Vagina (tissue), 2 donors: ENCODE measurements at places on chromosomes 4 and X. TPM values are rescaled to one million over a fixed set of nuclear protein-coding genes. Genes with fewer than 3 reads are reported as not detected.

DNA sequence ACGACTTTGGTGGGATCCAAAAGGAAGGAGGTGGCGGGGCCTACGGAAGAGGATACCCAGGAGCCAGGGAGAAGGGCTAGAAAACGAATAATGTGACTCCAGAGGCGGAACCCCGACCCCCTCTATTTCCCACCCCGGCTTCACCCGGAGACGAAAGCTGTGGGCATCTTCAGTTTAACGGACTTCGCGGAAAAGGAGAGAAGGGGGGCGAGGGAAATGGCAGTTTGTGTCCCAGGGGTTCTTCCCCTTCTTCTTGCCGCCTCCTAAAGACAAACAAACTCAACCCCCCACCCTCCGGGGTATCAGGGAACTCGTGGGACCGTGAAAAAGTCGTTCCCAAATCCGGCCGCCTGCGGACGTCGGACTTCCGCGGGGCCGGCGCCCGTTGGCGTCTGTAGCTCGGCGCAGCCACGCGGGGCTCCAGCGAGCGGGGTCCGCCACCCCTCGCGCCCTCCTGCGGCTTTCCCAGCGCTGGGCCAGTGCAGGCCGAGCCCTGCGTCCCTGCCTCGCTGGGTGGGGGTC, 3.6 kb upstream of the LEF1 start:
- peak overlapping the region; percentile 75 for H3K27ac ChIP-seq
- no peaks in the 10 kb centered on the region for H3K36me3 ChIP-seq
- H3K4me3 ChIP-seq = peak overlapping the region; percentile 59
- H3K27me3 ChIP-seq = peaks cover 6% of the 10 kb centered on the region
- no peak for DNase-seq
- H3K4me1 ChIP-seq = peaks cover 22% of the 10 kb centered on the region

DNA sequence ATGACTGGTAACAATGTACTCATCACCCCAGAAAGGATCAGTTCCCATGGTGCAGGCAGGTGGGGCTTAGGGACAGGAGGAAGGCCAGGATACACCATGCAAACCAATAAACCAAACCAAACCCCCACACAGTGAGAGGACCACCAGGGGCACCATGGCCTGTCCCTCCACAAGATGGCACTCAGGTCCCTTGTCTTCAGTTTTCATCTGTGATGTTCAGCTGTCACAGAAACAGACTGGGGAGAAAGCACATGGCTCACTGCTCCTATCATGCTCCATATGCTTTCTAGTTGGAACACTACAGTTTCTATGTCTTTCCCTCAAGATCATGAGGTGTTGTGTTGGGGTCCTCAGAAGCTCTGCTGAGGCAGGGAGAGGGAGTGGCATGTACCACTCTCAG, 10.1 kb downstream of the HS3ST1 start:
- no peak overlapping the region for H3K27ac ChIP-seq
- no peaks in the 10 kb centered on the region for H3K27me3 ChIP-seq
- no peaks in the 10 kb centered on the region for H3K4me1 ChIP-seq
- DNase-seq = no peak
- no peaks in the 10 kb centered on the region for H3K36me3 ChIP-seq

- H3K27ac ChIP-seq = no peak overlapping the region
- no peak overlapping the region for H3K4me3 ChIP-seq
- no peaks in the 10 kb centered on the region for H3K27me3 ChIP-seq
- no peaks in the 10 kb centered on the region for H3K4me1 ChIP-seq
These were observed 28.7 kb downstream of the RAB28 start for GRCh38 chr4:13455411-13455810.

- DNase-seq = no peak
- no peaks in the 10 kb centered on the region for H3K36me3 ChIP-seq
- H3K4me3 ChIP-seq = no peak overlapping the region
- no peaks in the 10 kb centered on the region for H3K4me1 ChIP-seq
These were observed 33.3 kb downstream of the CORIN start for GRCh38 chr4:47804598-47804997.

DNA sequence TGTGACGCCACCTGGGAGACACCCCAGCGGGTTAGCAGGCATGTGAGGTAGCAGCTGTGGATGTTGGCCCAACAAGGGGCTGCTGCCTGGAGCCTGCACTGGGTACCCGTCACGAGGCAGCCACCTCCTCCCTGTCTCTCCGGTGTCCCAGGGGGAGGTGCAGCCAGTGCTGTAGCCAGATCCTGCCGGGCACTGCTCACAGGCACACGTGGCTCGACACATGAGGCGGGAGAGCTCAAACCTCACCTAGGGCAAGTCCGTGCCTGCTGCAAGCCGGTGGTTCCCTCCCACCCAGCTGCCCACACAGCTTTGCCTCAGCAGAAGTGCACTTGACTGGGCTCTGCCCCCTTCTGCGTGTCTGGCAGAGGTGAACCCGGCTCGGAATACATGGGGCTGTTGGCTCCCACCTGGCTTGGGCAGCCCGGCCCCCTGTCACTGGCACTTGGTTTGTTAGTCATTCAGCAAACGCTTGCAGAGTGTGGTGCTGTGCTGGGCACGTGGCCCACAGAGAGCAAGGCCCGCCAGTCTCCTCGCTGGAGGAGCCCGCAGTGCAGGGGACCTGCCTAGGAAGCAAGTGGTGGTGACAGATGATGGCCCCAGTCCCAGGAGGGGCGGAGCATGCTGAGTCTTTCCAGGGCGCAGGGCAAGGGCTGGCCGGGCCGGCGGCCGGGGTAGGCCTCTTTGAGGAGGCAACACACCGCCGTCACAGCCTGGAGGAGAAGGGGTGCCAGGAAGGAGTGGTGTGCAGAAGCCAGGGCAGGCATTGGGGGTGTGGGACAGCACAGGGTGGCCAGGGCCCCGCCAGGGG, 10.1 kb upstream of the SH3TC1 start:
- peaks cover 75% of the 10 kb centered on the region for H3K4me1 ChIP-seq
- H3K27ac ChIP-seq = peak overlapping the region; percentile 71
- DNase-seq = no peak
- H3K36me3 ChIP-seq = no peaks in the 10 kb centered on the region

GRCh38 chr4:145909773-145910172, 28.9 kb downstream of the ZNF827 start:
- no peaks in the 10 kb centered on the region for H3K36me3 ChIP-seq
- H3K4me1 ChIP-seq = peaks cover 22% of the 10 kb centered on the region

GRCh38 chr4:73139245-73139644, 69.7 kb upstream of the COX18 start:
- no peaks in the 10 kb centered on the region for H3K27me3 ChIP-seq
- H3K4me1 ChIP-seq = no peaks in the 10 kb centered on the region
- H3K27ac ChIP-seq = no peak overlapping the region
- H3K4me3 ChIP-seq = no peak overlapping the region

- H3K27me3 ChIP-seq = no peaks in the 10 kb centered on the region
- H3K36me3 ChIP-seq = no peaks in the 10 kb centered on the region
- no peak overlapping the region for H3K4me3 ChIP-seq
These were observed 61.4 kb downstream of the KLHL4 start for GRCh38 chrX:87578978-87579377.

DNA sequence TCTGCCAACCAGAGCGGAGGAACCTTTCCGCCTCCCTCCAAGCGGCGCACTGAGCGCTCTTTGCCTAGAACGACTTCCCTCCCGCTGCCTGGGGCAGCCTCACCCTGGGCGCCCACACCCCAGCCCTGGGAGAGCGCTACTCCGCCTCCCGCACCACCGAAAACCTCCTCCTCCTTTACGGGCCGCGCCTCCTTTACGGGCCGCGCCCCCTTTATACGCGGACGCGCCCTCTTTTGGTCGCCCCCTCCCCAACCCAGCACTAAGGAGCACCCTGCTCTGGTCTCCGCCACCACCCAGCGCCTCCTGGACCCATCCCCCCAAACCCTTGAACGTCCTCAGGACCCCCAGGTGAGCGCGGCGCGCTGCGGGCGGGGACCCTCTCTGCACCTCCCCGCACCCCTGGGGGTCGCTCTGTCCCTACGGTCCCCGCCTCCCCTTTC, 586 bp upstream of the NSG1 start:
- H3K4me1 ChIP-seq = peaks cover 32% of the 10 kb centered on the region
- H3K36me3 ChIP-seq = no peaks in the 10 kb centered on the region
- H3K27me3 ChIP-seq = no peaks in the 10 kb centered on the region

DNA sequence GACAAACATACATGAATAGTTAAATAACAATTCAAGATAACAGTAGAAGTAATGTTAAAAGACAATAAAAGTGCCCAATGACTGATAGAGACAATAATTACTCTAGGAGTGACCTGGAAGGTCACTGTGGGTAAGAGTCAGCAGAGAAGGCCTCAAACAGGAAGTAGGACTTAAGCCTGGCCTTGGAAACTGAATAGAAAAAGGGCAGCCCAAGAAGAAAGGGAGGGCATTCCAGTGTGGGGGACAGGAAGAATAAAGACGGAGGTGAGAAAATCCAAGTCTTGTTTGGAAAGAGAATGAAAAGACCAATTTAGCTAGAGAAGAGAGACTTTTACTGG, 6.0 kb downstream of the P2RY4 start:
- DNase-seq = no peak
- no peaks in the 10 kb centered on the region for H3K27me3 ChIP-seq
- H3K36me3 ChIP-seq = no peaks in the 10 kb centered on the region
- no peak overlapping the region for H3K27ac ChIP-seq
- no peak overlapping the region for H3K4me3 ChIP-seq

DNA sequence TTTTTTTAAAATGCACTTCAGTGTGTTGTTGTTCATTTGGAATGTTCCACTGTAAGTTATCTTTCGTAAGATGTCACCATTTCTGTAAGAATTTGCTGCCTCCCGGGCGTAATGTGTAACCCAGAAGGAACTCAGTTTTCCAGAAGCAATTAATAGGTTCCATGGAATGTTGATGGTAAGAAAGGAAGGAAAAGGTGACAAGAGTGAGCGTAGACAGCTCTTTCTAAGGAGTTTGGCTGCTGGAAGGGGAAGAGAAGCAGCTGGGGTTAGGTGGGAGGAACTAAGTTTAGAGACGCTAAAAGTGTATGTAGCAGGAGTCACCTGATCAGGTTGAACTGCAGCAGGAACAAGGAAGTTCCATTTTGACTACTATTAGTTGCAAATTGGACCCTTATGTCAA, 35.9 kb downstream of the PNMA5 start:
- no peaks in the 10 kb centered on the region for H3K4me1 ChIP-seq
- H3K36me3 ChIP-seq = no peaks in the 10 kb centered on the region
- DNase-seq = no peak
- H3K27ac ChIP-seq = peak overlapping the region; percentile 22

- H3K4me3 ChIP-seq = peak overlapping the region; percentile 44
- H3K4me1 ChIP-seq = peaks cover 6% of the 10 kb centered on the region
- no peaks in the 10 kb centered on the region for H3K27me3 ChIP-seq
- no peak for DNase-seq
- H3K27ac ChIP-seq = peak overlapping the region; percentile 64
These were observed 86.0 kb upstream of the C1QTNF7 start for GRCh38 chr4:15341733-15342300.

DNA sequence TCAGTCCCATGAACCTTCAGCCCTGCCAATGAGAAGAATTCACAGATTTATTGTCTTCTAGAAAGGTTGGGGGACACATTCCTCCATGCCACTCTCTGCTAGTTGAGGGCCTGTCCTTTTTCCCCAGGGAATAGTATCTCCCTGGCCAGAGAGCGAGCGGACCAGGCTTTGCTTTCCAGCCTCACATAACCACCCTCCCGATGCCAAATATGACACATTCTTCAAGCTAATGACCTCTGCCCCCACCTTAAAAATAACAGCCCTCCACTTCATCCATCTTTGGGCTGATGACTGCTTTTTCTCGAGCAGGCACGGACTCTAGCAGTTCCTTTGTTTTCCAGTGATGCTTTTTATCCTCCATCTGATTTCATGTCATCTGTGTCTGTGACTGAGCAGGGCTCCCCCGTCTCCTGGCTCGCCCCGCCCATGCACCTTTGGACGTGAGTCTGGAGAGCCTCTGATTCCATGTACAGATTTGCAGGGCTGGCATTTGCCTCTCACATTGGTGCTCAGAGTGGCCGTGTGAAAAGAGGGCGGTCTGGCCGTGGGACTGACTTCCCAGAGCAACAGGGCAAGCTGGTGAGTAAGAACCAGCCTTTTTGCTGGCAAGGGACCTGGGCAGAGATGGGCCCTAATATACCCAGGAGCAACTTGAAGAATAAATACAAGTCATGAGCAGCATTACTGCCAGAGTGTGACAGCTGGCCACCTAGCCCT, 279.8 kb downstream of the BCOR start:
- peaks cover 8% of the 10 kb centered on the region for H3K4me1 ChIP-seq
- no peak overlapping the region for H3K4me3 ChIP-seq
- H3K27me3 ChIP-seq = no peaks in the 10 kb centered on the region

DNA sequence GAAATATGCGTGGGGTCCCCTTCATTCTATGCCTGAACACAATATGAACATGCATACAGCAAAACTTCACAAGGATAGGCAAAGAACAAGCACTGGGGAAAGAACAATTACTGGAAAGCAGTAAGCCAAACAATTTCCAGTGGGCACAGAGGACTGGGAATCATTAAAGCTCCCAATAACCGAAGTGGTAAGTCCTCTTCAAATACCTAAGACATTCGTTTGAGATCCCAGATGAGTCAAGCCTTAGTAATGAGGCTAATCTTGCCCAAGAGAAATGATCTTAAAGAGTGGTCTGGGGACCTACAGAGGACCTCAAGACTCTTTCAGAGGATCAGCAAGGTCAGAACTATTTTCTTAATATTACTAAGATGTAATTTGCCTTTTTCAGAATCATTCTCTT, 28.6 kb downstream of the ANAPC10 start:
- H3K27ac ChIP-seq = no peak overlapping the region
- DNase-seq = no peak
- H3K4me3 ChIP-seq = no peak overlapping the region
- no peaks in the 10 kb centered on the region for H3K27me3 ChIP-seq
- H3K4me1 ChIP-seq = peaks cover 8% of the 10 kb centered on the region

DNA sequence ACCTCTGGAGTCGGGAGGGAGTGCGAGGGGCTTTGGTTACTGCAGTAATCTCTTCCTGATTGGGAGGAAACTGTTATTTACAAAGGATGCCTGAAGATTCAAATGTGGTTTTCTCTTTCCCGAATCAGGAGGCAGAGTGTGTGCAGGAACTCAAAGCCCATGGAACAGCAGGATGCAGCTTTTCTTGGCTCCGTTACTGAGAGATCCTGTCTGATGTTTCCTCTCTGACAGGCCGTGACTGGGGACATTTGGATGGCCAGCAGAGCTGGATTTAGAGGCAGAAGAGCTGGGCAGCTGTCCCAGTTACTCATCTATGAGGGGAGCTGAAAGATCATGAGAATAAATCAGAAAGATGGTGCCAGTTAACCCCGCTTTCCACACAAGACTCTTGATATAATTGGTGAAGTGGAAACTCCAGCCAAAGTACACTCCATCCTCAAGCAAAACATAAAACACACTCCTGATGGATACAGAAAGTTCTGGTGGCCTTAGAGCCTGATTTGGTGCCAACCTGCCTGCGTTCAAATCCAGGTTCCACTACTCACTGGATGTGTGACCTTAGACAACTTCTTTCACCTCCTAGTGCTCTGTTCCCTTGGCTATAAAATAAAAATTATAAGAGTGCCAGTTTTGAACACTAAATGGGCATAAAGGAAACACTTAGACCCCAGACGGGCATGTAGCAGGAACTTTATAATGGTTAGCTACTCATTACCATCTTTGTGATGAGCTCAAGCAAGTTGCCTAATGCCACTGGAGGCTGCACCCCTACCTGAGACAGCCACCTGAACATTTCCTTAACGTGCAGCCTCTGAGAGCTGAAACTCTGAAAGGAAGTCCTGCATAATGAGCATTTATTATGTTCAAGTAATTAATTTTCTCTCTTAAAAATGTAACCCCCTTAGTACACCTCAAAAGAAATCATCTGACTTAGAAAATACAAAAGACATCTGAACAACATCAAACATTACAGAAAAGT, 349.0 kb upstream of the GATB start:
- H3K27me3 ChIP-seq = no peaks in the 10 kb centered on the region
- no peak overlapping the region for H3K27ac ChIP-seq
- no peak overlapping the region for H3K4me3 ChIP-seq
- peaks cover 15% of the 10 kb centered on the region for H3K4me1 ChIP-seq
- no peak for DNase-seq

The NPY2R gene
- 0.49 TPM for total RNA-seq

The GAGE2A gene
- not detected for total RNA-seq

The NPY5R gene
- total RNA-seq = not detected

The PPARGC1A gene
- 1.2 TPM for total RNA-seq
